ENCODE measurements at places on chromosomes 1 and 21. TPM values are rescaled to one million over a fixed set of nuclear protein-coding genes. Genes with fewer than 3 reads are reported as not detected.

GRCh38 chr1:32990887-32991286, 26.3 kb upstream of the RNF19B start:
- no peak overlapping the region for H3K27ac ChIP-seq
- H3K36me3 ChIP-seq = no peaks in the 10 kb centered on the region
- H3K4me3 ChIP-seq = no peak overlapping the region
- peaks cover 52% of the 10 kb centered on the region for H3K4me1 ChIP-seq
- no peak for DNase-seq

DNA sequence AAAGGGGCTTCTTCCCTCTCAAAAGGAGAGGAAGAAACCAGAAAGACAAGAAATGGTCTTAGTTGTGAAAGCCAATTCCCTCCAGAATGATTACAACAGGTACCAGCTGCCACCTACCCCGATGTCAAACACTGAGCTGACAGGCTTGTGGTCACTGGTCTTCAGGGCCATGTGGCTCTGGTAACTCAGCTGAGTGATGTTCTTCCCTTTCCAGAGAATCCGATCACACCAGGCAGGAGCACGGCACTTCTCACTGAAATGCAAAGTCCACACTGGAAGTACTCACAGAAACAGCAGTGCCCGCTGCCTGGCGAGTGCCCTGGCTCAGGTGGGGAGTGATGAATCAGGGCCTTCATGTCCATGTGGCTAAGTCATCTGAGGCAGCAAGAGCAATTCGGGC, 18.7 kb upstream of the MTF1 start:
- no peak overlapping the region for H3K4me3 ChIP-seq
- DNase-seq = no peak
- peaks cover 97% of the 10 kb centered on the region for H3K36me3 ChIP-seq
- no peaks in the 10 kb centered on the region for H3K27me3 ChIP-seq
- no peak overlapping the region for H3K27ac ChIP-seq

GRCh38 chr21:21682172-21682571, 684.0 kb downstream of the NCAM2 start:
- no peak overlapping the region for H3K4me3 ChIP-seq
- no peak overlapping the region for H3K27ac ChIP-seq
- no peaks in the 10 kb centered on the region for H3K4me1 ChIP-seq

DNA sequence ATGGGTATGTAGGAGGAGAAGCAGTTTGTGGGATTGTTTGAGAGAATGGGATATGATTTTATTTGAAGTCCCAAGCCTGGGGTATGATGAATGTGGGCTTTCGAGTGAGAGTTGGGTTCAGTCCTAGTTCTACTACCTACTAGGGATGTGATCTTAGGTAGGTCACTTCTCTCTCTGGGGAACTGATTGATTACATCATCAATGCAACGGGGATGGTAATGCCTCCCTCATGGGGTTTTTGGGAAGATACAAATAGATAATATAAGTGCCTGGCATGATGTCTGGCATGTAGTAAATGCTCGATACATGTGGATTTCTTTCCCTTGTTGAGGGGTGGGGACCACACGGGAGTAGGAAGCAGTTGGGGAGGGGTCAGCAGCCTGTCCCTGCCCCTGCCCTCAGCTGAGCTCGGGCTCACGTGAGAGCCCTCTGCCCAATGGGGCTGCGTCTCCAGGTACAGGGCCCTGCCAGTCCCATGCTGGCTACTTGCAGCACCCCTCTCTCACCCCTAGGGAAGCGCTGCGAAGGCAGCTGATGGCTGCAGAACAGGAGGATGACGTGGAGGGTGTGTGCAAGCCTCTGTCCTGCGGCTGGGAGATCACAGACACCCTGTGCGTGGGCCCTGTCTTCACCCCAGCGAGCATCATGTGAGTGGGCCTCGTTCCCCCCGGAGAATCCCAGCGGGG, 38.7 kb downstream of the AZIN2 start:
- no peak overlapping the region for H3K4me3 ChIP-seq
- H3K4me1 ChIP-seq = no peaks in the 10 kb centered on the region
- no peak for DNase-seq
- H3K36me3 ChIP-seq = no peaks in the 10 kb centered on the region
- no peaks in the 10 kb centered on the region for H3K27me3 ChIP-seq

GRCh38 chr1:85571181-85571759, 9.3 kb upstream of the CCN1 start:
- no peak for DNase-seq
- H3K27me3 ChIP-seq = no peaks in the 10 kb centered on the region
- H3K36me3 ChIP-seq = no peaks in the 10 kb centered on the region
- H3K4me3 ChIP-seq = no peak overlapping the region
- no peak overlapping the region for H3K27ac ChIP-seq

Gene GREM2
- not detected for total RNA-seq

Gene FCMR
- 3.3 TPM for total RNA-seq

Gene LCE3E
- total RNA-seq = not detected

Gene MARCKSL1
- 10.0 TPM for total RNA-seq

Gene CD5L
- total RNA-seq = 0.52 TPM

Gene PINK1
- total RNA-seq = 250 TPM

Gene HES2
- not detected for total RNA-seq

All from left ventricle myocardium inferior (tissue), 1 donor.